ENCODE measurements at places on chromosomes 7 and 10.

- DNase-seq: no peak
Measured at GRCh38 chr7:101804967-101805366, 12.5 kb upstream of the CUX1 start.

GRCh38 chr10:21488957-21489446, 36.5 kb downstream of the SKIDA1 start:
- no peak for DNase-seq

DNA sequence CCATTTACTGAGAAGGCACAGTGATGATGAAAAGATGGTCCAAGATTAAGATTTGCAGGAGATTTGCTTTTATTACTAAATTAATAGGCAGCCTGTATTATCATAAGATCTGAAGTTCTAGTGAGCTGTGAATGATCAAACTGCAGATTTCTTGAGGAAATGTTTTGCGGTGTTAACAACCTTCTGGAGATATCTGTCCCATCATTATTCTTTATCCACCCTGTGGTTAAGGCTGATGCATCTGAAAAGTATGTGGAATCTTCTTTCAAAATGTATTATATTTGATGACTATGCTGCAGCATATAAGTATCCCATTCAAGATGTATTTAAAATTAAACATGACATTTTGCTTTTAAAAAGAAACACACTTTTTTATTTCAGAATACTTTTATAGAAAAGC, 150.3 kb downstream of the POLR1F start:
- DNase-seq: no peak

GRCh38 chr10:95330966-95331453, 40.2 kb upstream of the PDLIM1 start:
- no peak for DNase-seq

- DNase-seq: no peak
Measured at GRCh38 chr10:74262856-74263255, 111.8 kb downstream of the ADK start.

GRCh38 chr7:8435590-8436545, 2.5 kb downstream of the NXPH1 start:
- DNase-seq: no peak

GRCh38 chr10:27783660-27784059, 38.0 kb upstream of the MKX start:
- peak; percentile 3 for DNase-seq

DNA sequence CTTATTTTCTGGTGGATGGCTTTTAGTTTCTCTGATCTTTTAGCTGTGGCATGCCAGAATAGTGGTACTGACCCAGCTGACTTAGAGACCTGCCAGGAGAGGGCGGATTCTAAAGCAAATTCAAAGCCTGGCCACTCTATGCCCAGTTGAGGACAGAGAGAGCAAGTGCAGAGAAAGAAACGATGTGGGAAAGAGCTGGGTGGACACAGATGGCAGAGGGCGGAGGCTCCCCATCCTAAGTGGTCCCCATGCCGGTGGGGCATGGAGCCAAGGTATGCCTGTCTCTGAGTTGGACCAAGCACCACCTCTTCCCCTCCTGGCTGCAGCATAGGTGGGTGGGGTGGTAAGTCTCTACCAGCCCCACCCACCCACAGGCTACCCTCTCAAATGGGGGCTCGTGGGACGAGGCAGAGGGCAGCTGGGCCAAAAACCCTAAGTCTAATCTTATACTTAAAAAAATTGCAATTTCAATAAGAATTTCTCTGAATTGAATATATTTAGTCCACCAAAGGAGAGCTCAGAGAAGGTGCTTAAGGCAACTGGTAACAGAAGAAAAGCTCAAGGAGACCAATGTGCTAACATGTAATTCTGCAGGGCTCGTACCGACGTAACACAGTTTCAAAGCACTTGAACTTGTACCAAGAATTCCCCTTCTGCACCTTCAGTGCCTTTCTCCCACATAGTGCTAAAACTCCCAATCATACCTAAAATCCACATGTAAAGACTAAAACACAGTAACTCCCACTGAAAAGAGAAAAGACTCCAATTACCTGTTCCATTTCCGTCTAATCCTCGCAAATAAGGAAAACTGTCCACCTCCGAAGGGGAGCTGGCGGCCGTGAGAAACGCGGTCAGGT, 85.7 kb upstream of the NMT2 start:
- DNase-seq: no peak

- no peak for DNase-seq
Measured at GRCh38 chr7:109094-109493, 83.3 kb upstream of the FAM20C start.

GRCh38 chr7:149716007-149716931, 57.1 kb downstream of the ZNF467 start:
- DNase-seq: no peak

GRCh38 chr10:34522546-34522945, 292.6 kb downstream of the PARD3 start:
- DNase-seq: no peak

GRCh38 chr7:10930551-10930950, 43.1 kb upstream of the PHF14 start:
- no peak for DNase-seq

GRCh38 chr7:124762611-124763143, 2.9 kb downstream of the GPR37 start:
- DNase-seq: no peak

GRCh38 chr7:7294911-7295310, 112.6 kb downstream of the C1GALT1 start:
- DNase-seq: no peak

- DNase-seq: no peak
Measured at GRCh38 chr7:104758504-104758903, 255.5 kb upstream of the KMT2E start.

- DNase-seq: no peak
Measured at GRCh38 chr7:130145424-130146100, 59.6 kb downstream of the TMEM209 start.

- no peak for DNase-seq
Measured at GRCh38 chr7:122306320-122307227, 2.0 kb upstream of the FEZF1 start.

DNA sequence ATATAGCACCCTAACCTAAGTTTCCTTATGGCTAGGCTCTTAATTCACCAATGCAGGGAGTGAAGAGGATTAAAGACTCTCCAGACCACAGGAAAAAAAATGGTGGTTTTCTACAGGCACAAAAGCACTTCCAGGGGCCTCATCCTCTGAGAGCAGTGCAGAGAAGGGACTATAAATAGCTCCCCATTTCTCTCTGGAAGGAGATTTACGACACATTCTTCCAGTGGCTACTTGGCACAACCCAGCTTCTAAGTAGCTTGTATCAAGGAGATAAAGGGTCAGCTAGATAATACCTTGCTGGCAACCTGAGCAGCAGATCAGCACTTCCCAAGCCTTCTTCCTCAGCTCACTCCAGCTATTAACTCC, 73.5 kb downstream of the CRPPA start:
- DNase-seq: no peak

DNA sequence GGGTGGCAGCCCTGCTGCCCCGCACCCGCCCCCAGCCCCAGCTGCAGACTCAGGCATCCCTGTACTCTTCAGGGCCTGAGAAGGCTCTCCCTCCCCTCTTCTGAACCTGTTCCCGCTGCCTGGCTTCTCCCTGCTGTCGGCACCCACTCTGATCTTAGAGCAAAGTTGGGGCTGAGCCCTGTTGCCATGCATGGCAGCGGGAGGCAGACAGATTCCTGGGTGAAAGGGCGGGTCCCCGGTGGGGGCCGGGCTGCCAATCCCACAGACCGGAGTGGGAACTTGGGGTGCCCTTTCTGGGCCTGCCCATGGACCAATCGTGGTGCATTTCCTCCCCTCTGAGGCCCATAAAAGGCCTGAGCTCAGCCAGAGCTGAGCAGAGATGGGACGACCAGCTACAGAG, 80.7 kb downstream of the SPDYE5 start:
- DNase-seq: no peak

GRCh38 chr10:60974463-60975149, 30.6 kb upstream of the RHOBTB1 start:
- DNase-seq: no peak

GRCh38 chr7:88590963-88591362, 168.5 kb upstream of the ZNF804B start:
- DNase-seq: no peak

DNA sequence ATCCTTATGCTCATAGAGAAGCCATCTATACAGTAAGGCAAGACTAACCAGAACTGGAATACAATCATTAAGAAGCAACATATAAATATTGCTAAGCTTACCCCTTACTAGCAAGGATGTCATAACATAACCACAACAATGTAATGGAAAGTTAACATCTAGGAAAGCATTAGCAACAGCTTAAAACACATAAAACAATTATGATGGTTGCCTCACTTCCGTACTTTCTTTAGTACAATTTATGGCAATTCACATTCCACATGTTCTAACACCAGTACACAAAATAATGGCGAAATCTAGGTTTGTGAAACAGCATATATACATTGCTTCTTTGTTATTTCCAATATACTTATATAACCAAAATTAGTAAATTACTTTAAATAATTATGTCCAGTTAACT, 195.0 kb downstream of the AHR start:
- DNase-seq: no peak

- DNase-seq: no peak
Measured at GRCh38 chr10:29001801-29002200, 287.1 kb upstream of the LYZL1 start.

DNA sequence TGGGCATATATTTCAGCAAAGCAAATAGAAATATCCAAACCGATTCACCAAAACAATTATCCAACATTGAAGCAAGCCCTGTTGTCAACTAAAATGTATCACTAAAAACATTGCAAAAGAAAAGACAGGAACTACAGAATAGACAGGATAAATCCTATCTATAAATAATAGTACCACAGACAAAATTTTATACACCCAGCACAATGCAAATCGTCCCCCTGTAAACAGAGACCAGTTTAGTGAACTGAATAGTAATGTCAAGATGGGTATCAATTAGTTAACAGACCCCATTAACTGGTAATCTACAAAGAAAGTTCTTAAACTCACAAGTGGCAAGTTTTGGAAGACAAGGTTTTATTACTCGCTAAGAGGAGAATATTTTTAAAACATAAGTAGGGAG, 4.0 kb downstream of the ZC3HAV1 start:
- DNase-seq: no peak

DNA sequence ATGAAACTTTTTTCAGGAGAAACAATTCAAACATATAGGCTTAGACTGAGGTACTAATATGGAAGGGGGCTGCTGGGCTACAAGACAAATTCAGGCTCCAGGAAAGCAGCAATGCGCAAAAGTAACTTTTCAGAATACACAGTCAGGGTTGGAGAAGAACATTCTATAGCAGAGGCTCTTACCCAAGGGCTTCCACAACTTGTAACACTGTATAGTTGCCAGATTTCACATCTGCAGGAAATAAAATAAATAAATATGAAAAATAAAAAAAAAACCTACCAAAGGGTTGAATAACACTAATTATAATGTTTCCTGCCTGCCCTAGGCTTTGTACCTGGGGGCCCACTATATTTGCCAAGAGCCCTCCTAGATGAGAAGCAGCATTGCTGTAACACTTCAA, 14.3 kb downstream of the MMS19 start:
- DNase-seq: no peak

GRCh38 chr7:46321556-46322205, 400.6 kb upstream of the IGFBP3 start:
- DNase-seq: no peak

DNA sequence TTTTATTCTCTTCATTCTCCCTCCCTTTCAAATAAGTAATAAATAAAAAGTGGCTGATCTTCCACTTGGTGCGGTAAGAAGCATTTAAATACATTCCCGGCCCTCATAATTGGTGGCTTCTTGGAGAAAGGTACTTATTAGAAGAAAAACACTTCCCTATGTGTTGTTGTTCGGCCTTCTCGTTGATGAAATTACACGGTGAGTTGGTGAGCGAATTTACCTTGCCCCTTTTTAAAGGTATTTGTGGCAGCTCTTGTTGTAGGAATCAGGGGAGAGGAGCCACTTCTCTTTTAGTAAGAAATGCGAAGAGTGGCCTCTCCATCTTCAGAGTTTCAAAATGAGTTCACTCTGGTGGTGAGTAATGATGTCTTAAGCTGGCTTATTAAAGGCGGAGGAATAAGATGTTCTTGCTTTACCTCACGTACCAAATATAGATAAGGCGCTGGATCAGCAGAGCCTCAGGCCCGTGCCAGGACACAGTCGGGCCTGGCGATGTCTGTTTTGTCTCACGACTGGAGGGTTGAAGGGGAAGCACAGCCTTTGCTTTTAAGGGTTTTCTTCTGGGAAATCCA, 135.9 kb downstream of the CUX1 start:
- DNase-seq: no peak

DNA sequence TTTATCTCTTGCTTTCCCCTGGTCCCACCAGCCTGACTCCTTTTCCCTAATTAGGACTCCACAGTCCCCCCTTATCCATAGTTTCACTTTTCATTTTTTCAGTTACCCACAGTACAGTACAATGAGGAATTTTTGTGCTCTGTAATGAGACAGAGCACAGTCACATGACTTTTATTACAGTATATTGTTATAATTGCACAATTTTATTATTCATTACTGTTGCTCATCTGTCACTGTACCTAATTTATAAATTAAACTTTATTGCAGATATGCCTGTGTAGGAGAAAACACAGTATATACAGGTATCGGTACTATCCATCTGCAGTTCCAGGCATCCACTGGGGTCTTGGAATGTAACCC, 125.4 kb downstream of the KCNMA1 start:
- no peak for DNase-seq

DNA sequence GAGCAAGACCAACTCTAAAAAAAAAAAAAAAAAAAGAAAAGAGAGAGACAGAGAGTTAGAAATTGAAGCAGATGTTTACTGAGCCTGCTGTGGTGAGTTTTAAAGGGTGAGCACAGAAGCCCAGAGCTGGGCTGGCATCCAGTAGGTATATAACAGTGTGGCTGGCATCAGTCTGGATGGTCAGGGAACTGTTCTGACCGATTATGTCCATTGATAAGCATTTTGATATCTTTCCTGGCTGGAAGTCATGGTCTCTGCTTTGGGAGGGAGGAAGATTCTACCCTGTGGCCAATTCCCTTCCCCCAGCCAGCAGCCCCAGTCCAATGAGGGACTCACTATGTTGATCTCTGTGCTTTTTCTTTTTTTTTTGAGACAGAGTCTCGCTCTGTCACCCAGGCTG, 65.2 kb upstream of the PODXL start:
- no peak for DNase-seq

- no peak for DNase-seq
Measured at GRCh38 chr10:48237259-48238250, 36.9 kb downstream of the FRMPD2 start.

- DNase-seq: peak; percentile 92
Measured at GRCh38 chr7:151013733-151014497, 10.4 kb downstream of the ATG9B start.

DNA sequence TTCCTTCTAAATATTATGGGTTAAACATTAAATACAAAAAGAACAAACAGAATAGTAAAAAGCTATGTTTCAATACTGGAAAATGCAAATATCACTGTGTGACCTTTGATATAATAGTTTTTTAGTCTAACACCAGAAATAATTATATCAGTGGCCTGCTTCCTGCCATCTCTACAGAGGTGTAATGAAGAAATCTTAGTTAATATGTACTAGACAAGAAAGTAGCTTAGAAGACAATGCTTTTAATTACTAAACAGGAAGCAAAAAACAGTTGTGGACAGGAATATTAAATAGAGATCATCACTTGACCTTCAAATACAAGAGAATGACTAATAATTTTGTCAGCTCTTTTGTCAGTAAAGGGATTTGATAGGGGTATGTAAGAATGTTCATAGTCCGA, 47.4 kb upstream of the LRRN3 start:
- DNase-seq: no peak

- DNase-seq: no peak
Measured at GRCh38 chr10:111824128-111824527, 359.4 kb downstream of the GPAM start.

- no peak for DNase-seq
Measured at GRCh38 chr7:22565315-22565811, 65.4 kb upstream of the STEAP1B start.

- DNase-seq: no peak
Measured at GRCh38 chr10:9419757-9420156, 1365.3 kb downstream of the GATA3 start.

Measured in effector CD4-positive, alpha-beta T cell (primary cell).